ENCODE measurements at places on chromosomes 16 and 17.

- DNase-seq, result no peak
These were observed 352.8 kb downstream of the CDH13 start for GRCh38 chr16:82979406-82980111.

DNA sequence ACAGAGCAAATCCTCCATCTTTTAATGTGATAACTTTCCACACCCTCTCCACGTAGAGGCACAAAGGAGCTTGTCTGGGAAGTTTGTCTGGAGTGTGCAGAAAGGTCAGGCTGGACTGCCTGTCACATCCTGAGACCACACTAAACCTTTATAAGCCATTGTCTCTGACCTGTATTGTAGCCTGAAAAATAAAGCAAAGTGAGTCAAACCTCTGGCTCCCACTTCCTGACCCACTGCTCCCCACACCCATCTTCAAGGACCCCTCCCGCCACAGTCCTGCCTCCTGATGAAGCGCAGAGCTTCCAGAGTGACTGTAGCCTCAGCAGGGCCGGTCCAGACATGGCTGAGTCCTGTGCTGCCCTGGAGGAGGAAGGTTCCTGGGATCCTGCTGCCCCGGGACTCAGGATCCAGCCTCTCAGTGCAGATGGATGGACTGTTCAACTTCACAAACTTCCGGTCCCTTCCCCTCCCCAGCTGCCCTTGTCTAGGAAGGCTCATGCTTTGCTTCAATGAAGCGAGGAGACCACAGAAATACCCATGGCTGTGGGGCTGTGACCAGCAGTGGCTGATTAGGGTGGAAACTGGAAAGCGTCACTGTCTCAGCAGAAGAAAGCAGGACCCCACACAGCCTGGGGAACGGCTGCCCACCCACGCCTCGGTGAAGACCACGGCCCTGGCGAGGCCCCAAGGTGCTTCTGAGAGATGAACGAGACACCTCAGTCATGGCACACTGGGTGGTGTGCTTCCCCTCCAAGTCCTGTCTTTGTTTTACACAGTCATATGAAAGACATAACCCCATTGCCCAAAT is 30.9 kb upstream of the CLEC18B start:
- no peak for DNase-seq

DNA sequence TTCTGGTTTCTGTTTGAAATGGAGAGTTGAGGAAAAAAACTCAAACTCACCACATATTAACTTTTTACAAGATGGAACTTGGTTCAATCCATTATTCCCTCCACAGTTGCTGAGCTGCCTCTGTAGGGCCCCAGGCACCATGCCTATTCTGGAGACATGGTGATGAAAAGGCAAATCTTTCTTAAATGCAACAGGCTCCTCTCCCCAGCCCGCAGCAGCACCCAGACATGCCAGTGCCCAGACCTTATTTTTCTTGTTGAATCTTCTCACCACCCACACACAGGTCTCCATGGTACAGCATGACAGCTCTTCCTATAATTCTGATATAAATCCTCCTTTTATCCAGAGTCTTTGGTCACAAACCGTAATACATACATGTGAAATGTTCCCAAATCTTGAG is 7.6 kb downstream of the CYTH1 start:
- no peak for DNase-seq

DNA sequence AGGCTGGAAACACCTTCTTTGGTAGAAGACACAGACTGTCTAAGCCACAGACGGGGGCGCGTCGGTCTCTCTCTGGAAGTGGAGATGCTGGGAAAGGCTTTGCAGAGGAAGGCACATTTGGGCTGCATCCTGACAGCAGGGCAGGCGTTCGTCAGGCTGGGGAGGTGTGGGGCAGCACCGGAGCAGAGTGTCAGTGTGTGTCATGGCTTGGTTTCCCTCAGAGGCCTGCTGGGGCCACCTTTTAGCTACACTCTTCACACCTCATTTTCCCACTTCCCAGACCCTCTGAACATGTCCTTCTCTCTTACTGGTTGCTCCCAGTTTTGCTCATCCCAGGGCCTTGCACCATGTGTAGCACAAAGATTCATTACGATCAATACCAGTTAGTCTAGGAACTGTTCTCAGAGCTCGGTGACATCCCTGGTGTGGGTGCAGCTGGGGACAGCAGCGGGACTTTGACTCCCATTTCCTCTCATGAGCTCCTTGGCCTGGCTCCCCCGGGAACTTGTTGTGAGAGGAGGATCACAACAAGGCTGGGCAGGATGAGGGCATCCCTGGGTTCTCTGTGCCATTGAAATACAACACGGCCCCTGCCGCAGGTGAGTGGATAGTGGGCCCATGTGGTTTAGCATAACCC is 33.1 kb downstream of the SMARCE1 start:
- DNase-seq, result no peak

DNA sequence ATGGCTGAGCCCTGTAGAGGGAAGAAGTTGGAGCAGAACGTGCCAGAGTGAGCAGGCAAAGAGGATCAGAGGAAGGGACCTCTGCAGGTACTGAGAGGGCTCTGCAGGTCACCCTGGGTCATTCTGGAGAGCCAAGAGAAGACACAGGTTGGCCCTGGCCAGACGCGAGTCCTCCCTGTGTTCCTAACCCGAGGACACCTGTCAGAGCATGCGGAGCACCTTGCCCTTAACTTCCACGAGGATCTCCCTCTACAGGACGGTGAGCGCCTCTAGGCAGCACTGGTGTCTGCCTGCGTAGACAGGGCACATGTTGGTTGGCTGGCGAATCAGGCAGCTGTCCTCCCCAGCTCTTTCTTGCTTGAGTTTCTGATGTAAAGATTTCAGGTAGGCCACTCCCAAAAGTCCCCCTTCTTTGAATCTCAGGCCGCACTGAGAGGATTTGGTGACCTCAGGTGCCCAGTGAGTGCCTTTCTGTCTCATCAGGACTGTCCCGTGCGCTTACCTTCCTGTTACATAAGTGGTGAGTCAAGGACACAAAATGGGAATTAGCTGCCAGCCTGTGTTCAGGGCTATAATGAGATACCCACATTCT is 45.3 kb downstream of the MPRIP start:
- DNase-seq, result no peak

DNA sequence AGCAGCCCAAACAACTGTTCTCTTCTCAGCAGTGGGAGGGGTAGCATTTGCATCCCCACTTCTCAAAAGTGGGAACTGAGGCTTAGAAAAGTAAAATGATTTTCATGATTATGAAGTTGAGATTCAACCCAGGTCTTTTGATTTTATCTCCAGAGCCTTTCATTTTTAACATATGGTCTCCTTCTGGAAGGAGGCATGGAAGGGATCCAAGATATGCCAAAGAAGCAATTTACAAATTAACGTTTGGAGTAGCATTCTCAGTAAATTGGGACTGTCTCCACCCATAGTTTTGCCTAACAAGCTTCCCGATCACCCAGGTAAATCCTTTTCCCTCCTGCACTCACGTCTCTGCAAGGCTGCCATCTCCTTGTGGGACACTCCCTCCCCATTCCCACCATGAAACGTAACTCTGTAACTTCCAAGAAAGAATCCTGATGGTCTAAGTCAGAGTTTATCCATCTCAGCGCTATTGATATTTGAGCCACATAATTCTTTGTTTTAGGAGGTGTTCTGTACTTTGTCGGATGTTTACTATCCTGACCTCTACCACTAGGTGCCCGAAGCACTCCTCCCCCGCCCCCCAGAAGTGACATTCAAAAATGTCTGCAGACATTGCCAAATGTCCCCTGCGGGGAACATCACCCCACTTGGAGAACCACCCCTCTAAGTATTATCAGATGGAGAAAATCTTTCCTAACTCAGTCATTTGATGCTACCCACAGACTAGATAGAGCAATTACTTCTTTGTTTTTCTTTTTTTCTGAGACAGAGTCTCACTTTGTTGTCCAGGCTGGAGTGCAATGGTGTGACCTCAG is 32.9 kb upstream of the NFAT5 start:
- DNase-seq, result no peak

- DNase-seq, result no peak
These were observed 835 bp downstream of the NME4 start for GRCh38 chr16:397736-398332.

- no peak for DNase-seq
These were observed 56.7 kb downstream of the ZNF423 start for GRCh38 chr16:49799172-49799571.

DNA sequence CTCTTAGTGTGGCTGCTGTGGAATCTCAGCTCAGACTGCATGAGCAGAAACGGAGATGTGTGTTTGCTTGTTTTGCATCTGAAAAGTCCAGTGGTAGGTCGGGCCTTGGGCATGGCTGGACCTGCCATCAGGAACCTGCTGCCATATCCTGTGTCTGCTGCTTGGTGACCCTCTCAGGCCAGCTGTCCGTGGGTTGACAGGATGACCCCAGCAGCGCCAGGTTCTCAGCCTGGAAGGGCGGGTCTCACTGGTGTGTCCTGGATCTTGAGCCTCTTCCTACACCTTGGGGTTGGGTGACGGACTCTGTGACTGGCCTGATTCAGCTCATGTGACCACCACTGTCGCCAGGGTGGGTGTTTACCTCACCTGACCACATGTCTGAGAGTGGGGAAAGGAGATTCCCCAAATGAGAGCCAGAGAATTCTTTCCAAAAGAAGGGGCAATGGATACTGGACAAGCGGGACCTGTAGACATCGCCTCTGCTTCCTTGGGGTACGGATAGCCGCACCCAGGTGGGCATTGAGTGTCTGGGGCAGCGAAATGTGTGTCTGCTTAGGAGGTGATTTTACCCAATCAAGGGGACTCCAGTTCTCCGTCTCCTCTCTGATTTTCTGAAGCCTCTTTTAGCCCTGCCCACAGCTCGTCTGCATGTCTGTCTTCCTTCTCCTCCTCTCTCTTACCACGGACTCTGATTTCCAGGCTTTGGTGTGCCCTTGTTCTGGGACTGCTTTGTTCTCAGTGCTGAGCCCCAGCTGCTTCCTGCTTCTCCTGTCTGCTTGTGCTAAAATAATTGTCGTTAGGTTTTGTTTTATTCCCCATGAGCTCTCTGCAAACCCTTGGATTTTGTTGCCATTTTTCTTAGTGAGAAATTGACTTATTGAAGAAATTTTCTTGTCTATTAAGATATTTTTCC is 399.7 kb downstream of the CPPED1 start:
- DNase-seq, result no peak

GRCh38 chr17:12664894-12665262 is 812 bp upstream of the MYOCD start:
- no peak for DNase-seq

DNA sequence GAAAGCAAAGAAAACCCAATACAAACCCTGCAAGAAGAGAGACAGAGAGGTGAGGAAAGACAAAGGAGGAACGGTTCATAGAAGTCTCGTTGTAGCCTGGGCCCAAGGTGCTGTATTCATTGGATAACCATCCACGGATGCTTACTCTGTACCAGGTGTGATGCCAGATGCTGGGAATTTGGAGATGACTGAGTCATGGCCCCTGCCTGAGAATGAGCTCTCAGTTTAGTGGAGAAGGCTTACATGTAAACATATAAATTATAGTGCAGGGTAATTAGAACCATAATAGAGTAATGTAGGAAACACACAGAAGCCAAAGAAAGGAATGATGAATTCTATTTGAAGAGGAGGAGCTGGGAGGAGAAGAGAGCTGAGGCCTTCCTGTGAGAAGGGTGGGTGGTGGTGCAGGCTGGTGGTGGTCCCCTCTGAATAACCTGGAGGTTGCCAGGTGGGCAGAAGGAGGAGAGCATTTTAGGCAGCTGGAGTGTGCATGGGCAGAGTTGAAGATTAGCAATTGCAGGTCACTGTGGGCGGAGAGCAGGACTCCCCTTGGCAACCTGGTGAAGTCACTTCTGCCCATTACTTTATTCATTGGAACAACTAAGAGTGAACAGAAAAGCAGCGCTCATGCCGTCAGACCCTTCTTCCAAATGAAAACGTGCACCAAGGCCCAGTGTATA is 7.7 kb upstream of the ZG16 start:
- no peak for DNase-seq

DNA sequence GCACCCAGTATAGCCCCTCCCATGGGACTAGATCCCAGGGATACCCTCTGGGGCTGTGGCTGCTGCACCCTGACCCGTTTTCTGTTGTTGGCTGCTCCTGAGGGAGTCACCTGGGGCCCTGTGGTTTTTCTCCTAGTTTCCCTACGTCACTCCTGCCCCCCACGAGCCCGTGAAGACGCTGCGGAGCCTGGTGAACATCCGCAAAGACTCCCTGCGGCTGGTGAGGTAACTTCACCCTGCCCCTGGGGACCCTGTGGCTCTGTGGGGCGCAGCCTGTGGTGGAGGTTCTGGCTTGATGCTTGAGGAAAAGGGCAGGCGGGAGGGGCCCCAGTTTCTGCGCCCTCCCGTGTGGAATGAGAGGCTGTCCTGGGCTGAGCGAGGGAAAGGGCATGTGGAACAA is 27.2 kb downstream of the MGRN1 start:
- DNase-seq, result no peak

DNA sequence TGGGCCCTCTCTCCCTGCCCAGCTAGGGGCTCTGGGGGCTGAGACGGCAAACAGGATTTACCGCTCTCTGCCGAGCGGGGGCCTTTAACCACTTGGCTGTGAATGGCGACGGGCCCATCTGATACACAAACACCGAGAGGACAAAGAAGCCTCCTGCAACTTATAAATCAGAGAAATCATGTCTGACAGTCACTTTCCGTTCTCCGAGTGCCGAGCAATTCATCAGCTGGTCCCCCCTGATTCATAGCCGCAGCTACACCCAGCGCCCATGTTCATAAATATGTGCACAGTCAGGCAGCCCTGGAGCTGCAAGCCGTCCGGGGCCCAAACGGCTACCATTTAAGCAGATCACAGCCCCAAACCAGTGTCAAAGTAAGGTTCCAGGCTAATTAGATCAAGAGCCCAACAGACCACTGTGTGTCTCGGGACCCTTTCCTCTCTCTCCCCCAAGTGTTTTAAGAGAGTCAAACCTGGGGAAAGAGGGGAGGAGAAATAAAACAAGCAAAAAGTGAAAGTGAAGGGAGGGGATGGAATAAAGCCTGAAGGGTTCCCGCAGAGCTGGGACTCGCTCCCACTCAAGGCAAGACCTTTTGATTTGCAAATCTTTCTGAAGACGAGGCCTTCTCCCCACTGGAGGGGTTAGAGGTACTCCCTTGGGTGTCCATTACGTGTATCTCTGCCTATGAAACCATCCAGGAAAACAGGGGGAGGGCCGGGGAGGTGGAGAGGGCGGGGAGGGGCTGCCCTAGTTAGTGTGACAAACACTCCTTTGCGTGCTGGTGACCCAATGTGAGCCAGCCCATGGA is 154.7 kb downstream of the C16orf78 start:
- DNase-seq, result no peak

DNA sequence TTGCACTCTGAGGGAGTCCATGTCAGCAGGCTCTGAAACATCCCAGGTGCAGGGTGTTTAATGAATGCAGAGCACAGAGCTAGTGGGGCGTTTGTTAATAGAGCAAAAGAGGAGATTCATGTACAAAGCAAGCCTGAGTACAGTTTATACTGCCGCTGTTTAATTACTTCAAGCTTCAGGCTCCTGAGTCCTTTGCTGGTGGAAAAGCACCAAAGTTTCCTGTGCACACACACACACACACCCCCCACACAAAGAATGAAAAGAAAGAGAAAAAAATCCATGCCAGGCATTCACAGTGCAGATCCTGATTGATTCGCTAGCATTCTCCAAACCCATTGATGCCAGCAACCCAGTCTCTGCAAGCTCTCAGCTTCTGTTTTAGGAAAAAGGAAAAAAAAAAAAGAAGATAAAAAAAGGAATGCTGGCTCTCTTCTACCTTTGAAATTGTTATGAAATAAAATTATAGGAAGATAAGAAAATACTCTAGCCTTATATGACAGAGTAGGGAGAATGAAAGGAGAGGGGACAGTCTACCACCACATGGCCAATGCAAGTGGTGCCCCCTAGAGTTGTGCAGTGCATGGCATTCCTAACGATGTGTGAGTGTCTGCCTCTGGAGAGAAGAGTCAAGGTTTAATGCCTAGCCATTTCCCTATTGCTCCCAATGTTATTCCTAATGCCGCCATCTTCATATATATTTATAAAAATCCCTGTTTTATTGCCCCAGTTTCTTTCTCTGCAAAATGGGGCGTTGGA is 216.5 kb downstream of the TMEM114 start:
- DNase-seq, result no peak

- DNase-seq, result no peak
These were observed 15.0 kb downstream of the MYH13 start for GRCh38 chr17:10357768-10358167.
